Breast epithelium (tissue), 4 donors: ENCODE measurements at places on chromosomes 3 and 15. TPM values are rescaled to one million over a fixed set of nuclear protein-coding genes. Genes with fewer than 3 reads are reported as not detected.
A peak's percentile ranks its signal among the peaks of the same experiment; 100 is the strongest.

GRCh38 chr15:101647251-101647650, 4.9 kb downstream of the TM2D3 start:
- H3K36me3 ChIP-seq = peaks cover 8% of the 10 kb centered on the region
- no peaks in the 10 kb centered on the region for H3K27me3 ChIP-seq
- H3K4me3 ChIP-seq = no peak overlapping the region

DNA sequence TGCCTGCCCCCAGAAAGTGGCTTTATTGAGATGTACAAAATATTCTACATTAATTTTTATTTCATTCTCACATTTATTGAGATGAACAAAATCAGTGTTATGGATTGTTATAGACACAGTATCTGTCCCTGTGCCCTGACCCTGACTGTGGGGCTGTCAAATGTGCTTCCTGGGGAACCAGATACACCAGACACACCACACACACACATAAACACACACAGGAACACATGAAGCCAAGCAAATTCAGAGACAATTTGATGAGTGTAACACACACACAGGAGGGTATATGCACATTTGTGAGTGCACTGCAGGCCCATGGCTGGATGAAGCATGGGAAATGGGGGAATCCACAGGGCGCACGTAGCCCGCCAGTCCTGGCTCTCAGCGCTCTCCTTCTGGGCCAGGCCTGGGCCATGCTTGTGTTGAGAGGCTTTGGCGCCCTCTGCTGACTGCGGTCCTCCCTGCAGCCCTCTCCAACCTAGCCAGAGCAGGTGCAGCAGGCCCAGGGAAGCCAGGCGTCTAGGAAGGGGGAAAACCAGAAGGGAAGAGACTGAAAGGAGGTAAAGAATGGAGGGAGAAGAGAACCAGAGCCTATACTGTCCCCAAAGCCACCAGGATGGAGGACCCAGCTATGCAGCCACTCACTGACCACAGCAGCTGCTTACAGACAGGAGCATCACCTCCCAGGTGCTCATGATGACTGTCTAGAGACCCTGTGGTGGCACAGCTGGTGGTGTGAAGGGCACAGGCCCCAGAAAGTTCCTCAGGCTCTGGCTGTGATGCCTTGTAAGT, 18.0 kb upstream of the LOXL1 start:
- no peak overlapping the region for H3K27ac ChIP-seq
- H3K27me3 ChIP-seq = no peaks in the 10 kb centered on the region
- H3K4me1 ChIP-seq = no peaks in the 10 kb centered on the region
- no peaks in the 10 kb centered on the region for H3K36me3 ChIP-seq
- no peak overlapping the region for H3K4me3 ChIP-seq

- H3K36me3 ChIP-seq = no peaks in the 10 kb centered on the region
- H3K27ac ChIP-seq = no peak overlapping the region
- H3K4me3 ChIP-seq = no peak overlapping the region
- H3K27me3 ChIP-seq = no peaks in the 10 kb centered on the region
- no peaks in the 10 kb centered on the region for H3K4me1 ChIP-seq
Measured at GRCh38 chr15:49079340-49080039, 33.2 kb upstream of the SECISBP2L start.

DNA sequence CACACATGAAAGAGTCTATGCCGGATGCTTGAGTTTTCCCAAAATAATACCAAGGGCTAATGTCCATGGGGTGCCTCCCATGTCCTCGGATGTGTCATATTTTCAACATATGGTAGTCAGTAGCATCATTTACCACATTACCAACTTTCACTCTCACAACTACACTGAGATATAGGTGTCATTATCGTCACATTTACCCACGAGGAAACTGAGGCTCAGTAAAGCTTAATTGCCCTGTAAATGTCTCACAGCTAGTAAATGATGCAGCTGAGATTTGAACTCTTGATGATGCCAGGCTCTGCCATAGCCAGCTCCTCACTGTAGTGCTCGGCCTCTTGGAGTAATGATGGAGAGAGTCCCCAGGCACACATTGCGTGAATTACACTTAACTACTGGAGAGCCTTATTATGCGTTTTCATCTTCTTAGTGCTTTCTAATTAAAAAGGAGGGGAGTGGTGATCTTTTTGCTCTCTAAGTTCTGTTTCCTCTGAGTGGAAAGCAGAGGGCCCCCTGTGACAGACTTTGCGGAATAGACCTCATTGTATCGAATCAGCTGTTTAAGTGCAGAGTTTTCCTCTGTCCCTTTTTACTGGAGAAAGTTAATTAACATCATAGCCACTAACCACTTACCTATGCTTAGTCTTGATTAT, 142.0 kb upstream of the SLCO3A1 start:
- no peaks in the 10 kb centered on the region for H3K27me3 ChIP-seq
- H3K27ac ChIP-seq = no peak overlapping the region
- H3K4me3 ChIP-seq = no peak overlapping the region

SLMAP gene
- 105 TPM for total RNA-seq

IMPG2 gene
- total RNA-seq = 0.15 TPM

PDIA3 gene
- total RNA-seq = 107 TPM

ULK3 gene
- 48.0 TPM for total RNA-seq

C2CD4A gene
- total RNA-seq = not detected

DNA sequence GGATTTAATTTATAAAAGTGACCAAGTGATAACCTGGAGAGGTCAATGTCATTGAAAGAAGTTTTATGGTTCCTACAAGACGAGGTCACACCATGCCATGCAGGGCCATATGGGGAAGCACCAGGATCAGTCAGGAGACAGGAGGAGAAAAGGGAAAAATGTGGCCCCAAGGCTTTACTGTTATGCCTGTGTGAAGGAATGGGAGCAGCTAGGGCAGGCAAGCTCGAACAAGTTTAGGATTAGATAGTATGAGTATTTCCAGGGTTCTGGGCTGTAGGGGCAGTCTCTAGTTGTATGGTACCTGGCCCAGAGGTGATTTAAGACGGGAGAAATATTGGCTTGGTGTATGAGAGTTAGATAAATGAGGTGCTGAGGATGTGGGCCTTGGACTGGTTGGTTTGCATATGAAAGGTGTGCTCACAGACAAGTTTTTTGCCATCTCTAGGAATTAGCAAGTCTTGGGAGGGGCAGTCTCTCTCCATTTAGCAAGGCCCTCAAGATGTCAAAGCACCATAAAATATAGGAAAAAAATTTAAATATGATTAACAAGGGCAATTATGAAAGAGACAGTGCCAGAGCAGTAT, 36.3 kb upstream of the DCLK3 start:
- DNase-seq = no peak
- no peaks in the 10 kb centered on the region for H3K4me1 ChIP-seq
- H3K27me3 ChIP-seq = no peaks in the 10 kb centered on the region
- no peak overlapping the region for H3K4me3 ChIP-seq
- no peaks in the 10 kb centered on the region for H3K36me3 ChIP-seq

GRCh38 chr3:49399461-49399860, 12.3 kb downstream of the RHOA start:
- H3K27ac ChIP-seq = no peak overlapping the region
- H3K36me3 ChIP-seq = no peaks in the 10 kb centered on the region
- H3K4me1 ChIP-seq = no peaks in the 10 kb centered on the region
- H3K27me3 ChIP-seq = no peaks in the 10 kb centered on the region

DNA sequence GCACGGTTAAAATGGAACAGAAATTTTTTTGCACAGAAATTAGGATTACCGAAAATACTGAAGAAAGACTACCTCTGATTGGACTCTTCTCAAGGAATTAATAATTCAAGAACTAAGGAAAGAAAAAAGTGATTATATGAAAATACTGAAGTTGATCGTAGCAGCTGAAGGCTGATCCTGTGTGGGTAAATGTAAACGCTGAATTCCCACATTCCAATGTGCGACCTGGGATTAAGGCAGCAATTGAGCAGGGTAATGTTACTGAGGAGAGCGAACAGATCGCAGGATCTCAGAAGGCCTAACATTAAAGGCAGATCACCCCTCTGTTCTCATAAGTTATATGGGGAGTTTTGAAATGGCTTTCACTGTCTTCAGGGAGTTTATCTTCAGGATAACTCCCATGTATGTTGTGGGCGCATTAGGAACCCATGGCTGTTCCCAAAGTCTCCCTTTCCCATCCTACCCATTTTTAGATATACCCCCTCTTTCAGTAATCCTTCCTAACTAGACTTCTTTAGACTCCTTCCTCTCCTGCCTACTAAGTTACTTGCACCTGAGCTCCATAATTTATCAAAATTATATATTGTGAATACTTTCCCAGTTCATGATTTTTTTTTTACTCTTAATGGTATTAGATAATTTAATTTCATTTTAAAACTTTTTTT, 1.0 kb upstream of the UBL7 start:
- no peak for DNase-seq
- H3K27ac ChIP-seq = peak overlapping the region; percentile 82
- peak overlapping the region; percentile 71 for H3K4me3 ChIP-seq
- H3K36me3 ChIP-seq = no peaks in the 10 kb centered on the region
- H3K4me1 ChIP-seq = no peaks in the 10 kb centered on the region
- no peaks in the 10 kb centered on the region for H3K27me3 ChIP-seq

DNA sequence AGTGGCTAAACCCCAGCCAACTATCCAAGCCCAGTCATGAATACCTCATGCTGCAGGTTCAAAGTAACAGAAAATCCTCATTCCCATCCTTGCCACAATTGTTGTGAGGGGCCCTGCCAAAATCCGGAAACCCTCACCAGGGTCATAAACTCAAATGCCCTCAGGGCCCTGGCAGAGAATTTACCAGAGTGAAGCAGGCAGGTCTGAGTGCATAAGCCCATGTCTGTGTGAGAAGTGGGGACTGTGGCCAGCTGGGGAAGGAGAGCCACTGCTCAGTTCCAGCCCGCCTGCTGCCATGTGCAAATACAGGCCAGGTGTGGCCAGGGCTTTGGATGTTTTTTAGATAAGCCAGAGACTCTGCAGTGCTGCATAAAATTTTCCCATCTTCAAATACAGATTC, 7.0 kb downstream of the CEP152 start:
- H3K27ac ChIP-seq = no peak overlapping the region
- H3K4me1 ChIP-seq = no peaks in the 10 kb centered on the region
- H3K36me3 ChIP-seq = no peaks in the 10 kb centered on the region
- no peak overlapping the region for H3K4me3 ChIP-seq

DNA sequence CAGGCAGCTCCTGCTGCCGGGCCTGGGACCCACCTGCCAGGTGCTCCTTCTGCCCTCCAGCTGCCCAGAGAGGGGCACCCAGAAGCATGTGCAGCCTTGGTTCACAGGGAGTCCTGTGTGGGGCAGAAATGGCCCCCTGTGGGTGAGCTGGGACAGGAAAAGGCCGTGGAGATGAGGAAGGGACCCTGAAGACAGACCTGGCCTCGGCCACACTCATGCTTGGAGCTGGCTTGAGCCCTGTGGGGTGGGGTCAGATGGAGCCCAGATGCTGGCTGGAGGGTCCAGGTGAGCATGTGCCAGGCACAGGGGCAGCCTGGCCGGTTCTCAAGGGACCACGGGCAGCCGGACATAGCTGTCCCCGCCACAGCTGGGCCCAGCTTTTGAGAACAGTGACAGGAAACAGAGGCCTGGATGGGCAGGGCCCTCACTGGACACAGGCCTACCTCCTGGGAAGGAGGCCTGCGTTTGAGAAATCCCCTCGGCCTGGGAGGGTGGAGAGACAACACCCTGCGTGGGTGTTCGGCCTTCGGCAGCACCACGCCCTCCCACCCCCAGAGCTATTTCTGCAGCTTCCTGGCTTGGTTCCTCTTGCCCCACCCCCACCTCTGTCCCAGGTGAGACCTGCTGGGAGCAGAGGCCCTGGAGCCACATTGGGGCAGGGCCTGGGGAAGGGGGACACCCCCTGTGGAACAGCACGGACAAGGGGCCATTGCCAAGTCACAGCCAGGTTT, 132.6 kb upstream of the MEF2A start:
- peaks cover 9% of the 10 kb centered on the region for H3K4me1 ChIP-seq
- peak; percentile 10 for DNase-seq
- no peaks in the 10 kb centered on the region for H3K36me3 ChIP-seq
- H3K27me3 ChIP-seq = no peaks in the 10 kb centered on the region

DNA sequence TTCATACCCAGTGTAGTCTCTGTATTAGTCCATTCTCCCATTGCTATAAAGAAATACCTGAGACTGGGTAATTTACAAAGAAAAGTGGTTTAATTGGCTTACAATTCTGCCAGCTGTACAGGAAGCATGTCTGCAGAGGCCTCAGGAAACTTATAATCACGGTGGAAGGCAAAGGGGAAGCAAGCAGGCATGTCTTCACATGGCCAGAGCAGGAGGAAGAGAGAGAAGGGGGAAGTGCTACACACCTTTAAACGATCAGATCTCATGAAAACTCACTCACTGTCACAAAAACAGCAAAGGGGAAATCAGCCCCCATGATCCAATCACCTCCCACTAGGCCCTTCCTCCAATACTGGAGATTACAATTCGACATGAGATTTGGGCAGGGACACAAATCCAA, 6.3 kb upstream of the PARP14 start:
- H3K27me3 ChIP-seq = no peaks in the 10 kb centered on the region
- DNase-seq = no peak
- H3K27ac ChIP-seq = no peak overlapping the region
- no peaks in the 10 kb centered on the region for H3K4me1 ChIP-seq

GRCh38 chr3:140614001-140614400, 63.9 kb upstream of the TRIM42 start:
- no peaks in the 10 kb centered on the region for H3K4me1 ChIP-seq
- H3K4me3 ChIP-seq = no peak overlapping the region
- H3K27ac ChIP-seq = no peak overlapping the region
- no peaks in the 10 kb centered on the region for H3K27me3 ChIP-seq

DNA sequence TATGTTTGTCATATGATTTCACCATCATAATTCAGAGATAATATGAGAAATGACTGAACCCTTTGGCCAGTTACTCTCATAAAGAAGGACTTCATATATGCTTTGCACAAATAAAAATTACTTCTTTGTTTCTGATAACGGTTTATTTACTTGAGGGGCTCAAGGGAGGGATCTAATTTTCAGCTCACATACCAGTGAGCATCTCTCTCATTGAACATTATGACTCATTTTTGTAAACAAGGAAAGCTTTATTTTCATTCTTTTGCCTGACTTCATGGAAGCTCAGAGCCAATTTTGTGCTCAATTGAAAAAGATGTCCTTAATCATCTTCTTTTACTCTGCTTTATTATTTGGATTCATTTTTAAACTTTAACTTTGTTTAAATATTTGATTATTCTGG, 5.8 kb downstream of the NLGN1 start:
- no peak overlapping the region for H3K27ac ChIP-seq
- DNase-seq = no peak
- H3K36me3 ChIP-seq = no peaks in the 10 kb centered on the region
- H3K4me3 ChIP-seq = no peak overlapping the region
